Memory B cell (primary cell): ENCODE measurements at places on chromosomes 4 and X.

- DNase-seq = no peak
These were observed 12.3 kb upstream of the GNPDA2 start for GRCh38 chr4:44738615-44739014.

DNA sequence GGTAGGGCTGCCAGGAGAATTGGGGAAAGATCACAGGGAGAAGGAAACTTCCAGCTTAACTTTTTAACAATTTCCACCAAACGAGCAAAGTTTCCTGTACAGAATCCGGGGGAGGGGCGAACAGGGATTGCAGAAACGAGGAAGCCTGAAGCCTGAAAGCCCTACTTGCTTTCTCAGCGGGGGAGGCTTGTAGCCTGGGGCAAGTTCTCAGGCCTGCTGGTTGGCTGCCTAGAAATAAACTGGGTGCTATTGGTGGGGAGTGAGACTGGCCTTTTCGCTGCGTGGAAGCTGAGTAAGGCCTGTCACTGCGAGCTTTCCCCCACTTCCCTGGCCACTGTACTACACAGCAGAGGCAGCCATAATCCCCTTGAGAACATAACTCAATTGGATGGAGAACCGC is 110.8 kb upstream of the ATP8A1 start:
- DNase-seq = no peak

GRCh38 chr4:1751919-1752283 is 30.6 kb downstream of the TACC3 start:
- no peak for DNase-seq

DNA sequence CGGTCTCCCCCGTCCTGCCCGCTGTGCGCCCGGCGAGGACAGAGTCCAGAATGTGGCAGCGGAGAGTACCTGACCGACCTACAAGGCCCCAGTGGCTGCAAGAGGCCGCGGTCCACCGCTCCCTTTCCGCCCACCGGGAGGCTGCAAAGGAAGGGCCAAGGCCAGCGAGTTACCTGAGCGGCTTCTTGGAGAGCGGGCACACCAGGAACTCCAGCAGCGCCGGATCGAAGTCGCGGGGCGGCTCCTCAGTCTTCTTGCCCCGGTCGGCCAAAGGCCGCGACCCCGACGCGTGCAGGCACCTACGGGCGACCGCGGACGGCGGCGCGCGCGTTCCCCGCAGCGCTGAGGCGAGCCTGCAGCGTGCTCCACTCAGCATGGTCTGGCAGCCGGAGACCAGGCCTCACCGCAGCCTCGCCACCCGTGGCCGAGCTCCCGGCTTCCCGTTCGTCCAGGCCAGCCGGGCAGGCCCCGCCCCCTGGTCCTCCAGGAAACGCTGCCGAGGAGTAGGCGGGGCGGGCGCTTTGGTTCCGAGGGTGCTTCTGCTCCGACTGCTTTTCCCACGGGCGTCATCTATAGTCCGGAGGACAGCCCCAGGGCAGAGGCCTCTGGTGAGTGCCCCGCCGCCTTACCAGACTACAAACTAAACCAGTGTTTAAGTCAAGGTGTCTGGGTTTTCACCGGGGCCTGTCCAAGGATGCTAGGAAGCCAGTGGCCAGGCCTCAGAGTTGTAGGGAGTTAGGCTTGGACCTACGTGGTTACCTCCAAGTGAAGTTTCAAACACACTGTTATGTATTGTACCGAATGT is at the start of gene PYURF:
TSS of gene PYURF (minus strand) at position 452 of the 805 bp plus-strand sequence. CDS start at position 376, 76 bp downstream.
- DNase-seq = peak; percentile 63

DNA sequence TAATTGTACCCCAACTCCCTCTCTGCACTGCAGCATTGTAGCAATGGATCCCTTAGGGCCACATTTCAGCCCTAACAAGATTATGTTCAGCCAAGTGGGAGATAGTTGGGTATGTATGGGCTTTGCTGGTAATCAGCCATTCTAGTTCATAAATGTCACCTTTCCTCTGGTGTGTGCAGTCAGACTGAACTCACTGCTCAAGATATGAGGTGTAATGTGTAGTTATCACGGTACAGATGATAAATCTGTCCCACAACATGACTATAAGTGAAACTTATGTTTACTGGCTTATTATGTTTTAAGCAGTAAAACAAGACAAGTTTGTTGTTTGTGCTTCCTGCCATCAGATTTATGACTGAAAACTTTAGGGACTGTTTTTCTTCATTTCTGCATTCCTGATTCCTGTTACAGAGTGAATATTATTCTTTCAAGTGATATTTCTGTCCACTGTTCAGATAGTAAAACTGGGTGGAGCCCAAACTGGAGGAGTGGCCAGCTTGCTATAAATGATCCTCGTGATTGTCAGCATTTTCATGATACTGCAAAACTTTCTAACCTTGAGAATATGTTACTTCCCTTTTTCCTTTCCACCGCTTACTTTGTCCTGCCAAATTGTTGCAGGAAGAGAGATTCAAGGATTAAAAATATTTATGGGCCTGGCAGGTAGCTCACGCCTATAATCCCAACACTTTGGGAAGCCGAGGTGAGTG is 44.9 kb downstream of the ANAPC4 start:
- no peak for DNase-seq

- no peak for DNase-seq
These were observed 179.3 kb upstream of the MBNL3 start for GRCh38 chrX:132668178-132668577.

DNA sequence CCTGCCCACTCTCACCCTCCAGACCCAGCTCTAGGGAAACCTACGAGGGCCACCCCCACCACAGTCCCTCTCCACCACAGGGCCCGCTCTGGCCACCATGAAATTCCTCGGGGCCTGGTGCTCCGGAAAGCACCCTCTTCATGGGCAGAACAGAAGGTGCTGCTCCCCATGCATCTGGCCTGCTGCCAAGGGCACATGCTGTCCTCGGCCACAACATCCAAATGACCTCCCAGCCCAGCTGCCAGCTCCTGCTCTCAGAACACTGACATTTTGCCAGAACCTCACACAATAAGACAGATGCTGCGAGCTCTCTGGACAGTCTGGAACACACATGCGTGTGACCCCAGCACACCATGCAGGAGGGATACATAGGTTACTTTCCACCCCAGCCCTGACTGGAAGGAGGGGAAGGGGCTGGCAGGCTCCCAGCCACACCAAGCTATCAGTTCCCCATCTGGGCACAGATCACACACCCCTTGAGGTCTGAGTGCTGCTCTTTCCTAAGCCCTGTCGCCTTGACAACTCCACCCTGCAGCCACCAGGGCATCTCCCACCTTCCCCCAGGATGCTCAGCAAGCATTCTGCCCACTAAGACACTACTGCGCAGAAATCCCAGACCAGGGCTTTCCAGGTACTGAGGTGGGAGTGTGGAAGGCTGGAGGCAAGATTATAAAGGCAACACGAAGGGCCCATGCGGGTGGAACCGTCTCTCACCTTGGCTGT is 5.8 kb downstream of the CCNQ start:
- DNase-seq = no peak

- DNase-seq = no peak
These were observed 114.9 kb upstream of the SMIM31 start for GRCh38 chr4:164639001-164639400.

DNA sequence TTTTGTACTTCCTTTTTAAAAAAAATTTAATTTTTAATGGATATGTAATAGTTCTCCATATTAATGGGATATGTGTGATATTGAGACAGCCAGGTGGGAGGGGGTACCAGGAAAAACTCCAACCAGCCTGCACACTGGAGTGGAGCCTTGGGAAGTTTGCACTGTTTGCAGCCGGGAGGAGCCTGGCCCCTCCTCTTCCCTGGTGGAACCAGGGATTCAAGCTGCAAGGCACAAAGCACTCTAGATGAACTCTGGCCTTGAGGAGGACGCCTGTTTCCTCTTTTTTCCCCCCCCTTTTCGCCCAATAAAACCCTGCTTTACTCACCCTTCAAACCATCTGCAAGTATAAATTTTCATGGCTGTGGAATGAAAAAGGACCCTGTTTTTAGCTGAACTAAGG is 48.2 kb upstream of the GC start:
- DNase-seq = no peak

DNA sequence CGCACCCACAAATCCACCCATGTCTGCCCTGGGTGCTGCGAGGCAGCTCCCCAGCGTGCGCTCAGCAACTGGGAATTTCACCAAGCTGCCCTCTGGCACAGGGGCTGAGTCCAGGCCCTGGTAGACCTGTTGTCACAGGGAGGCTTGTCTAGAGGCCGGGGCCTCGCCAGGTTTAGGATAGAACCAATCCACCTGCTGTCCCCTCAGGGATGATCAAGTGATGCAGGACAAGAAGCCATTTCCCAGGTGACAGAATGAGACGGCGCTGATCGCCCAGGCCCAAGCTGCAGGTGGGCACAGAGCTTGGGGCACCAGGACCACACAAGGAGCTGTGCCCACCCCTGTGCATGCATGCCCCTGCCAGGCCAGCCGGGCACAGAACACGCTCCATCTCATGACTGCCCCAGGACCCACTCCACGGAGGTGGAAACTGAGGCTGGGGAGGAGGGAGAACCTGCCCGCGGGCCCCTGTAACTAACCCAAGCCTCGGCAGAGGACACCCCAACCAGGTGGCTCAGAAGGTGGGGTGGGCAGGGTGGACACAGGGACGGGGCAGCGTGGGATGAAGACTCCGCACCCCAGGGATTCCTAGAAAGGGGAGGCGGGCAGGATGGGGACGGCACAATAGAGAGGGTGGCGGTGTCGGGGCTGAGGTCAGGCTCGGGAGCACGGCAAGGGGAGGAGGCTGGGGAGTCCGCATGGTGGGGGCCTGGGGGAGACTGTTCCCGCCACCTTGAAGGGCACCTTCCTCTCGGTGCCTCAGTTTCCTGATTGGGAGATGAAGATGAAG is 78.0 kb downstream of the ZFYVE28 start:
- DNase-seq = no peak

DNA sequence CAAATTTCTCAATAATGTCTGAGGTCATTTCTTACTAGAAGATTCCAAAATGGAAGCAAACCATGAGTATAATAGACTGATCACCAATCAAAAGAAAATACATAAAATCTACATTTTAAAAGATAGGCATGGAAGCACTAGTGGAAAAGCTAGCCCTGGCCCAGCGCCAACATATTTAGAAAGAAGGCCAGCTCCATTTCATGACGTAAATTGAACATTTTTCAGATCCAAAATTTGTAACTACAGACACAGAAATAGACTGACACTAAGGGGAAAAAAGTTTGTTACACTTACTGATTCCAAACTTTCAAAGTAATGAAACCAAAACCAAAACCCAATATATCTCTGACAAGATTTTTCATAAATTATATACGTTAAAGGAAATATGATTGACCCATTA is 117.7 kb downstream of the ADAMTS3 start:
- no peak for DNase-seq

DNA sequence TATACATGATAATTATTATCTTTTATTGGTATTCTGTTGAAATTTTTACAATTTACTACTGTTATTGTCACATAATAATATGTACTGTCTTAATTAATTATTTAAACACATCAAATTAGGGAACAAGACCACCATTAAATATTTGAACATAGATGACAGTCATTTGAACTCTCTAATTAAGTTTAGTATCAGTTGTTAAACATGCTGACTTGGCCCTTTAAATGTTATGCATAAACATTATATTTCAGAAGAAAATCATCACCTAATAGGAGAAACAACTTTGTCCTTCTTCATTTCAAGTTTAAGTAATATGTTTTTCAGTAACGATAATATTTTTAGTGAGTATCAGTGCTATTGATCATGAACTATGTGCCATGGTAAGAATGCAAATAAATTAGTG is 623.5 kb upstream of the GNPDA2 start:
- no peak for DNase-seq

GRCh38 chrX:123155327-123155726 is 28.8 kb upstream of the GRIA3 start:
- no peak for DNase-seq

GRCh38 chr4:47278631-47279030 is 184.9 kb downstream of the COMMD8 start:
- no peak for DNase-seq

DNA sequence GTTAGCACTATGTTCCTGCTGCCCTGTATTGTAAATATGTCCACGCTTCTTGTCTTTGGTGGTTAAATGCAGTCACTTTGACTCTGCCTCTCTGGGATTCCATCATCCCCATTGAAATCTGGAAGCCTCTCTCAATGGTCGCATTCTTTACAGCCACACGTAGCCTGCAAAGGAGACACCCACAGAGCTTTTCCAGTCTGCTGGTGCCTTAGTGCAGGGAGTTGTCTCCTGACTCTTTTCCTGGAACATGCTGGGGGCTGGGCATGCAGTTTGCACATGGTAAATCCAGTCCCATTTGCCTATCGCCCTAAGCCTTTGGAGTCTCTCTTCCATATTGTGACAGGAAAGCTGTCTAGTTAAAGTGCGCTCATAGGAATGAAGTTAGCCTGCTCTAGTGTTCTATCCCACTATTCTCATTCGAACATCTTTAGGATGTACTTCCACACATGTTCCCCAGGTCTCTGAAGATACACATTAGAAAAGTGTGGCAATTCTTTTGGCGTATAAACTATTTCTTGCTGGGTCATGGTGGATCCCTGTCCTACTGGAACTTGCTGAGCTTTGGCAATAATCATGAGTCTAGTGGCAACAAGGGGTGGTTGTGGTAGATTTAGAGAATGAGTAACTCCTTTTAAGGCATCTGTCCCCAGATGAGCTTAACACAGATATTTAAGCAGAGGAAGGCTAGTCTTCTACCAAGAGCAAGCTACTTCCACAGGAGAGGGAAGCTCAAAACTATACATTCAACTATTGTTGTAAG is 33.7 kb downstream of the COQ2 start:
- DNase-seq = no peak

GRCh38 chr4:39970671-39971640 is 6.8 kb downstream of the PDS5A start:
- DNase-seq = no peak

DNA sequence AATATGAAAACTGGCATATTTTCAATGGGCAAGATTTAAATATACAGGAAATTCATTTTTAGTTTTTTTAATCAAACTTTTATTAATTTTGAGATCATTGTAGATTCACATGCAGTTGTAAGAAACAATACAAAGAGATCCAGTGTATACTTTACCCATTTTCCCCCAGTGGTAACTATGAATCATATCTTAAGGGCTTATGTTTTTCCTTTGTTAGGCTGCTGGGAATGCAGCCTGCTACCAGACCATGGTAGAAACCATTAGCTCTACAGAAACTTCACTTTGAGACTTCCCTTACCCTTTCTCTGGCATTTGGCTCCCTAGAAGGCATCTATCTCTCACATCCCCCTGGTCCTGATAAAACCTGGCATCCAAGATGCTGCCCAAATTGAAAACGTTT is 147.6 kb upstream of the EOLA2 start:
- DNase-seq = no peak

DNA sequence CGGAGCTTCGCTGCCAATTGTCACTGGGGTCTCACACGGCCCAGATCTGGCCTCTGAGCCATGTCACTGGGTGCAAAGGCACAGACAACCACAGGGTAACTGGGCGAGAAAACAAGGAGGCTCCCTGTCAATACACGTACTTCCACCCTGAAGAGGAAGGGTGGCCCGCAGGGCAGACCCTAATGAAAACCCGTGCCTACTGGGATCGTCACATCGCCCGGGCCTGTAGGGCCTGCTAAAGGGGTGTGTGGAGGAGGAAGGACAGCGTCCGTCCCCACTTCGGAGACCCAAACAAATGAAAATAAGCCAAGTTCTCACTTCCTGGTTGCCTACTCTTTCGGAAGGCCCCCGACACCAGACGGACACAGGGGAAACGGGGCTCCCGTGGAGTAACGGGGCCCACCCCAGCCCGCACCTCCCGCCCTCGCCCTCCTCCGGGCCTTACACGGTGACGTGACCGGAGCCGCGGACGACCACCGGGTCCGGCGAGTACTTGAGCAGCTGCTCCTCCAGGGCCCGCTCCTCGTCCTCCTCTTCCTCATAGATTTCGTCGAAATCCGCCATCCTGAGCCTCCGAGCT is 578 bp downstream of the CHIC2 start:
- peak; percentile 49 for DNase-seq
